Fibroblast of pulmonary artery (primary cell): ENCODE measurements at places on chromosomes 3 and 15.

DNA sequence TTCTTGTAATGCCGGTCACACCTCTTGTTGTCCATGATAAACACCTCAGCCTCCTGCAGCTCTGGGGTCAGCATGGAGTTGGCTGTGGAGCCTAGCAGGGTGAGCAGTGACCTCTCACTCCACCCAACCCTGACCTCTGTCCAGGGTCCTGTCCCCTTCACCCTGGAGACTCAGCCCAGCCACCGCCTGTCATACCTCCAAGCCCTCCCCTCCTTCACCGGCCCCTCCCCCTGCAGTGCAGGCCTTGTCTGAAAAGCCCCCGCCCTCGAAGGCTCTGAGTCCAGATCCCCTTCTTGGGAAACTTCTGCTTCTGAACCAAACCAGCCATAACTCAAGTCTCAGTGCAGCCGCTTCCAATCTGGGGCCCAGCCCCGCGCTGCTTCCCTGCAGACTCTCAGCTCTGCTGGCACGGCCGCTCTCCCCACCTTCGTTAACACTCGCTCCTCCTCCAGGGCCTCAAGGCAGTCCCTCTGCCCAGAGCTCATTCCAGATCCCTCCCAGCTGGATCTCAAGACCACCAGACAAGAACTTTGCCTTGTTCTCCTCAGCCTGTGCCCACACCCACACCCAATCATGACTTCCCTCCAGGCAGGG is 25.4 kb upstream of the PRSS50 start:
- DNase-seq = no peak

GRCh38 chr3:13878281-13879101 is 1.4 kb downstream of the WNT7A start:
- no peak for DNase-seq

GRCh38 chr15:84962955-84963354 is 18.7 kb upstream of the PDE8A start:
- no peak for DNase-seq

DNA sequence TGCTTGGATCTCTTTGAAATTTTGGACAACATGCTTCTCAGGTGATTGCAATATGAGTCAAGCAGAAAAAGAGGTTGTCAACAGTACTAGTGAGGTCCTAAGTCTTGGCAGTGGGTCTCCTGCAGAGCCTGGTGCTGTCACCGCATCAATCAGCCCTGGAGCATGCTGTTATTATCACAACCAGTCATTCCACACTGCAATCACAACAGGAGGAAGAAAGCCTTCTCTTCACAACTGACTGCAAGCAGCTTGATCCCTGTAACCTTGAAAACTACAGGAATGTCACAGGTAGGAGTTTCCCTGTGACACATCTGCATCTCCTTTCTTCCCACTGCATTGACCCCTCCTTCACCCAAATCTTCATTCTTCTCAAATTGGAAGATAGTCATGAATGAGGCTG is 451.1 kb upstream of the ATP11B start:
- DNase-seq = no peak

DNA sequence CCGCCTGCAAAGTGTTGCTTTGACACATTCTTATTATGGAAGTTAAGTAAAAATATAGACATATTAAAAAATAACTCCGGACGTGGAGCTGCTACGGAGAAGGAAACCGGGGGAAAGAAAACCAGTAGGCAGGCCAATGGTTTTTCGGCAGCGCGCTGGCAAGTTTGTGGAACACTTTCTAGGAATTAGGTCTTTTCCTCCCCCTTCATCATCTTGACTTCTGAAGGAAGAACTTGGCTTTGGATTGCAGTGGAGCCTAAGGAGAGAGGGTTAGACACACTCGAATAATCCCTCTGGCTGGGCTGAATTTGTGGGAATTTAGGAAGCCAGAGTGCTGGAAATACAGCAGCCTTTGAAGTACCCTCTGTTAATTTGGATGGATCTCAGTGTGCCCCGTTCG is 317 bp downstream of the ROBO2 start:
- peak; percentile 1 for DNase-seq
